Subcutaneous adipose tissue (tissue), 4 donors: ENCODE measurements at places on chromosomes 4 and X. TPM values are rescaled to one million over a fixed set of nuclear protein-coding genes. Genes with fewer than 3 reads are reported as not detected.

TRMT2B gene
- total RNA-seq, result 10.9 TPM

CTAG1B gene
- total RNA-seq, result not detected

PAGE2 gene
- total RNA-seq, result not detected

LNX1 gene
- total RNA-seq, result 11.9 TPM

GIMD1 gene
- not detected for total RNA-seq

NCAPG gene
- 0.33 TPM for total RNA-seq

SSX1 gene
- total RNA-seq, result not detected

TMEM150C gene
- total RNA-seq, result 24.6 TPM

UGT2B10 gene
- not detected for total RNA-seq

IL3RA gene
- total RNA-seq, result 5.3 TPM

PRDM5 gene
- total RNA-seq, result 7.3 TPM

GATA1 gene
- 0.44 TPM for total RNA-seq

ARX gene
- total RNA-seq, result not detected

DDIT4L gene
- 6.3 TPM for total RNA-seq

CSN1S1 gene
- 25.7 TPM for total RNA-seq

EXOC1L gene
- total RNA-seq, result not detected

CCDC149 gene
- 20.3 TPM for total RNA-seq

TBC1D8B gene
- total RNA-seq, result 9.1 TPM

BGN gene
- 43.0 TPM for total RNA-seq

MAMLD1 gene
- total RNA-seq, result 9.7 TPM

PAK3 gene
- 2.3 TPM for total RNA-seq

PNCK gene
- not detected for total RNA-seq

WDFY3 gene
- total RNA-seq, result 156 TPM

DOCK11 gene
- total RNA-seq, result 173 TPM

ZDHHC15 gene
- total RNA-seq, result 0.98 TPM

TMPRSS11A gene
- total RNA-seq, result not detected

ADRA2C gene
- 3.3 TPM for total RNA-seq

RTL3 gene
- total RNA-seq, result 0.22 TPM

AR gene
- total RNA-seq, result 37.8 TPM

FGFBP1 gene
- total RNA-seq, result not detected

LDOC1 gene
- 3.1 TPM for total RNA-seq

GRIA3 gene
- 0.65 TPM for total RNA-seq

HAND2 gene
- total RNA-seq, result 4.6 TPM

TRIM60 gene
- not detected for total RNA-seq
